KG1 (cell line): ENCODE measurements at places on chromosomes 5 and 9.
A peak's percentile ranks its signal among the peaks of the same experiment; 100 is the strongest.

DNA sequence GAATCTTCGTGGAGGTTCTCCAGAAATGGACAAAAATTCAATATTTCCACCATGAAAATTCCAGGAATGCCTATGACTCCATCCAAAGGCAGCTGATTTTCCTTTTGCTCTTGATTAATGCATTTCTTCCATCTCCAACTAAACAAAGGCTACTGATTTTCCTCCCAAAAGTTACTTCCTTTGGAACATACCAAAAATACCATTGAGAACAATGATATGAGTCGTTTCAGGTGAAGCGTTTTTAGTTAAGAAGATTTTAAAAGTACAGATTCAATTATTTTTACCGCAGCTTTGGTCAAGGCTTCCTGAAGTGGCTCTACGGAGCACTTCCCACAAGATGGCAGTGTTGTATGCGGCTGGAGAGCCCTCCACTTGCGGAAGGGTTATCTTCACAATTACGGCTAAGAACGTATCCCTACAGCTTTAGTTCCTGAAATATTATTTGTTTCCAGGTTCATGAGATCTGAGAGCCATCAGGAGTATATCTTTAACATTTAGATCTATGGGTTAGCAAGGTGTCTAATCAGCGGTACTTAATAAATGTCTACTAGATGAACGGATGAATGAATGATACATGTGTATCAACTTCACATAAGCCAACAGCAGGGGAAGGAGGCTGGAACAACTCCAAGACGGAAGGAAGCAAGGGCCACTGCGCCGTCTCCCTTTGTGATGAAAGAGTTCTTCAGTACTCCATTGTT is 35.9 kb upstream of the ARSB start:
- DNase-seq = peak; percentile 49

DNA sequence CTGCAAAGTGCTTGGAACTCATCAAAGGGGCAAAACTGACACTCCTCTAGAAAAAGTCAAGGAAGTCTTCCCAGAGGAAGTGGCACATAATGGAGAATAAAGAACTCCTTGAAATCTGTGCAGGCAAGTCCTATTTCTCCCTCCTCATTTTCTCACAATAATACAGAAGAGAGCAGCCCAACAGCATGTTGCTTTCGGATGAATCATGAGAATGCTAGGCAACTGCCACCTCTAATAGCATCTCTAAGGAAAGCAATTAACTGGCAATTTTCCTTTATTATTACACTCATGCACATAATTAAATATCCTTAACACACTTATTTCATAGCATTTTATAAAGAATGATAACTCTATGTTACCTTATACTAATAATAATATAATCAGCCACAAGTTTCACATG is 122.2 kb upstream of the PTGER4 start:
- no peak for DNase-seq

GRCh38 chr9:85225180-85225579 is 516.6 kb downstream of the AGTPBP1 start:
- no peak for DNase-seq

GRCh38 chr9:967903-968641 is 8.4 kb upstream of the DMRT3 start:
- DNase-seq = no peak

DNA sequence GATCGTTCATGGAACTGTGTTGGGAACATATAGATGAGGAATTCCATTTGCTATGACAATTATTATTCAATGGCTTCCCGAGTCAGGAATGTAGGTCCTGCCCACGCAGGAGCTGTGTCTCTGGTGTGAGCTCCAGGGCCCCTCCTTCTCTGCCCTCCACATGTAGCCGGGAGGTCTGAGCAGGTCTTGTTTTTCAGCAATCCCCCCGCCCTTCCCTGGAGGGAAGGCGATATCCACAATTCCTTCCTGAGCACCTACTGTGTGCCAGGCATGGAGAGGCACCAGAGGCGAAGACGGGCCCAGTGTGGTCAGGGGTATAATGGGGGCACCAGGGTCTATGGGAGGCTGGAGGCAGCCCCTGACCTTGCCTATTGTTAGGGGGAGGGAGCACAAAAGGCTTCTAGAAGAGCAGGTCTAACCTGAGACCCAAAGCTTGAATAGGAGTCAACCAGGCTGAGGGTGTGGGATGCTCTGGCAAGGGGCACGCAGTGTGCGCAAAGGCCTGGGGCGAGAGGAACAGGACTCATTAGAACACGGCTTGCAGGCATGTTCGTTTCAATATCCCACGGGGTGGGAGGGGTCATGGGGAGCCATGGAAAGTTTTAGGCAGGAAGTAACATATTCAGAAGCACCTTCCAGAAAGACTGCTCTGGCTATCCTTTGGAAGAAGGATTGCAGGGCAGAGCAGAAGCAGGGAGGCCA is 154.9 kb downstream of the C9orf50 start:
- no peak for DNase-seq

GRCh38 chr5:158565017-158565789 is 534.5 kb downstream of the EBF1 start:
- DNase-seq = no peak

- peak; percentile 80 for DNase-seq
Measured at GRCh38 chr5:14595189-14595588, 13.6 kb downstream of the OTULINL start.

- DNase-seq = no peak
Measured at GRCh38 chr5:157877821-157878220, 18.9 kb upstream of the CLINT1 start.

- no peak for DNase-seq
Measured at GRCh38 chr9:95024097-95024671, 293.3 kb downstream of the FANCC start.

GRCh38 chr9:131977109-131977838 is 102.4 kb downstream of the MED27 start:
- no peak for DNase-seq

- peak; percentile 2 for DNase-seq
Measured at GRCh38 chr5:149549461-149550267, 1.6 kb downstream of the CSNK1A1 start.

GRCh38 chr5:41250351-41250987 is 37.1 kb upstream of the C6 start:
- no peak for DNase-seq

DNA sequence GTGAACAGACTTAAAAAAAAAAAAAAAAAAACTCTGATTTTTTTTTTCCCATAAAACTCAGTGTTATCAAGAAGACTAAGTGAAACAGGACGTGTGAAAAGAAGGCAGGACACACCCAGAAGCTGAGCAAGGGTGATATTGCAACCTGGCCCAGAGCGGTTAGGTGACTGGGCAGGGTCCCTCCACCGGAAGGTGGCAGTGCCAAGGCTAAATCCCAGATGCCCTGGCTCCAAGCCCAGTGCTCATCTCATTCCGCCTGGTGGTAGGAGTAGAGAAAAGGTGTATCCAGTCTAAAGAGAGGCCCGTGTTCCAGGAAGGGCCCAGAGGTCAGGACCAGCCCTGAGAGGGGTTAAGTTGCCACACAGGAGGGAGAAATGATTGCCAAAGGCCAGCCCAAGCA is 51.5 kb upstream of the SAP30L start:
- DNase-seq = no peak

DNA sequence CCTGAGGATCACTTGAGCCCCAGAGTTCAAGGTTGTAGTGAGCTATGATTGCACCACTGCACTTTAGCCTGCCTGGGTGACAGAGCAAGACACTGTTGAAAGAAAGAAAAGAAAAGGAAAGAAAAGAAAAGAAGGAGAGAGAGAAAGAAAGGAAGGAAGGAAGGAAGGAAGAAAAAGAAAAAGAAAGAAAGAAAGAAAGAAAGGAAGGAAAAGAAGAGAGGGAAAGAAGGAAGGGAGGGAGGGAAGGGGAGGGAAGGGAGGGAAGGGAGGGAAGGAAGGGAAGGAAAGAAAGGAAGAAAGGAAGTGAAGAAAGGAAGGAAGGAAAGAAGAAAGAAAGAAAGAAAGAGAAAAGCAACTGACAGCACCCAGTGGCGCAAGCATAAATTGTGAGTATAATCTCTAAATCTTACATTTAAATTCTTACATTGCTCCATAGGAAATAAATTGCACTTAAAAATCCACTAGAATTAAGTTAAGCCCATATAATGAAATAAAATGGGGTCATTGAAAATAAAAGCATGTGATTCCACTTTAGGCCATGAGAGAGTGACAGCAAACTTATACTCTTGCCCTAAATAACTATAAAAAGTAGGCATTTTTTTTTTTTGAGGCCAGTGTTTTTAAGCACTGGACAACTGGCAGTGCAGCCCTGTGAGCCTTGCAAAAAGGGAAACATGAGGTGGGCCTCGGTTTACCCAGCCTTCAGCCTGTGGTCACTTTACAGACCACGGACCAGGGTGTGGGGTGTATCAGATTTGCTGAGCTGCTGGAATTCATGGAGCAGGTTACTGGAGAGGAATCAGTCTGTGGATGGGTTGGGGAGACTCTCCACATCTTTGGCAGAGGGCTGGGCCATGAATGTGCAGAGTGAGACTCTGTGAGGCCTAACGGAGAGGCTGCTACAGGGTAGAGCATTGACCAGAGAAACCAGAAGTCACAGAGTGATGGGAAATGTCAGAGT is 175.5 kb downstream of the TTLL11 start:
- DNase-seq = no peak

DNA sequence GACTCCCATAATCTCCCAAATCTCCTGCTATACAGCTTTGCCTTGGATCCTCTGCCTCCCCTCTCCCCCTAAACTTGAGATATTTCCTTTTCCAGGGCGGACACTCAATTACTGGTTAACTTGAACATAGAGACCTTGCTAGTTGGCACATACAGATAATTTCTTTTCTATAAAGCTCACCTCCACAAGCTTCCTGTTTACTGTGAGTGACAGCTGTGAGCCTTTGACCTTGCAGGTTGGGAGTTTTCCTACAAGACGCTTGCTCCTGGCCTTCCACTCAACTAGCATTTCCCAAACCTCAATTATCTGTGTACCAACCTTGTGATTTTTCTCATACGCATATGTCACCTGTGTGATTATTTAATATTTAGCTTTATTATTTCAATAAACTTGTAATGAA is 114.5 kb downstream of the GNA14 start:
- DNase-seq = no peak

- DNase-seq = no peak
Measured at GRCh38 chr5:66805514-66806430, 209.6 kb downstream of the MAST4 start.

DNA sequence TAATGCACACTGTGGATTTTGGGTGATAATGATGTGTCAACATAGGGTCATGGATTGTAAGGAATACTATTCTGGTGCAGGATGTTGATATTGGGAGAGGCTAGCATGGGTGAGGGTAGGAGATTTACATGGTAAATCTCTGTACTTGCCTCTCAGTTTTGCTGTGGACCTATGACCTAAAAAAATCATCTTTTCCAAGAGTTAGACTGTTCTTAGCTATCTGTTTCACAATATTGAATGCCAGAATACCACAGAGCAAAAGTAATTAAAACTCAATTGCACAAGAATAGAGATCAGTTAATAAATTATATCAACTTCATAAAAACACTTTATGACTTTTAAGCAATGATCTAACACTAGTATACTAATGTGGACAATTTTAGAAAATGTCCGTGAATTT is 651.6 kb downstream of the HTR1A start:
- no peak for DNase-seq

DNA sequence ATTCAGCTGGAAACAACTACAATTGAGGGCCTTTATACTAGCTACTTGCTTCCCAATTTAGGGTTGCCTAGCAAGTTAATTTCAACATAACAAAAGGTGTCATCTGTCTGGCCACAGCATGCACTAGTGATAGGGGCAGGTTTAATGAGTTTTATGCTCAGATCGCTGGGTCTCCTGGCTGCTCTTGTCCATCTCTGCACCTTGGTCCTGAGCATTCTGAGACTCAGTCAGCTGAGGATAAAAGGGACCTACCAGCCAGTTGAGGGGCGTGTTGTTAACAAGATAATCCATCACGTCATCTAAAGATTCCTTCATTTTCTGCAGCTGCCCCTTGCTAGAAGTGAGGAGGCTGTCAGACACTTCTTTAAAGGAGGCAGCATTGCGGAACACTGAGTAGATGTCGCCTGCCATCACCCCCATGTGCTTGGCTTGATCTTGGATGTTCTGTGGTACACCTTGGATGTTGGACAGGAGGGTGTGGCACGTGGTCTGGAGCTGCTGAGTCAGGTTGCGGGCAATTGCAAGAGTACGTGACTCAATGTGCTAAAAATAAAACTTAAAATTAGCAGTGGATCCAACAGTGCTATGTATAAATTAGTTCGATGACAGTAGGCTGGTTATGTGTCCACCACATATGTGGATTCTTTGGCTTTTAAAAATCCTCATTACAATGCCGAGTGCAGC is 11.0 kb downstream of the PLIN2 start:
- DNase-seq = no peak

GRCh38 chr9:97462914-97463313 is 38.6 kb upstream of the TMOD1 start:
- DNase-seq = no peak
